NCI-H146 (cell line): ENCODE measurements at places on chromosomes 5 and 9.

DNA sequence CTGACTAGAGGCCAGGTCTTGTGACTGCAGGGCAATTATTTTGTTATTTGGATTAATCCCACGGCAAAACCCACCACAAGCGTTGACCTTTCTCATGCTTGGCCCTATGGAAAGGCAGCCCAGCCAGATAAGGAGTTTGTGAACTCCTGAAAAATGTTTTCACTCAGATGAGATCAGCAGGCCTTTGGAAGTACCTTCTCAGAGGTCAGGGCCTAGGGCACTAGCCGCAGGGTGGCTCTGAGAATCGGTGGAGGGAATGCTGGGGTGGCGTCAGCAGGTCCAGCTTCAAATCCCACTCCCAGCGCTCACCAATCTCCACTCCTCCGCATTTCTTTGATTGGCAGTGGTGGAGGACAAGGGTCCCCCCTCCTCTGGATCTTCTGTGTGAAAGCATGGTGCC, 194.4 kb downstream of the GADD45G start:
- no peak for DNase-seq

DNA sequence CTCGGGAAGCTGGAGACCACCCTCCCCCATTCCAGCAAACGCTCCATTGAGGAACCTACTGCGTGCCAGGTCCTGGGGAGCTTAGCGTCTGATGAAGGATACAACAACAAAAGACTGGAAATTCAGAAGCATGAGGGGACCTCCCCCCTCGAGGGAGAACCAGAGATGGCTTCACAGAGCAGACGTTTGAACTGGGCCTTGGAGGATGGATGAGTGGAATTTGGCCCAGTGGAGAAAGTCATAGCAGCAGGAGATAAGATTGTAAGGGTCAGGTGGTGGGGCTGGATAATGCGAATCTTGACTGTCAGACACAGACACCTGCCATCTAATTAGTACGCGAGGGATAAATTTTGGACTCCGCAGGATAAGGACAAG, 1.2 kb upstream of the SLC25A51 start:
- peak; percentile 77 for DNase-seq

DNA sequence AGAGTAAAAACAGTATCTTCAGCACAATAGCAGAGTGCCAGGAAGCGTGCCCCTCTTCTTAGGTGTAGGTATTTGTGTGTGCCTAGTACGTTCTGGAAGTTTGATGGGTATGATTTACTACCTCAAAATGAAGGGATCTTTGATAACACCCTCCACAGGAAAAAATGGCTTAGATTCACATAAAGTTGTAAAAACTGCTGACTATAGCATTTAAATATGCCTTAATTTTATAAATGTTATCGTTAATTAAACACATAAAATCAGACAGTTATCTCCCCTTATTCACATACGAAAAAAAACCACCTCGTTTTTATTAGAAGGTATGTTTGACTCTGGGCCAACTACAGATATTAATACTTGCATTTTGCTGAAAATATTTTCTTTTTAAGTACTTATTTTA, 243.6 kb upstream of the TBCA start:
- no peak for DNase-seq

- DNase-seq: no peak
Measured at GRCh38 chr9:79390077-79390698, 181.6 kb upstream of the TLE4 start.

GRCh38 chr9:116549061-116549664, 137.9 kb upstream of the TRIM32 start:
- DNase-seq: no peak

DNA sequence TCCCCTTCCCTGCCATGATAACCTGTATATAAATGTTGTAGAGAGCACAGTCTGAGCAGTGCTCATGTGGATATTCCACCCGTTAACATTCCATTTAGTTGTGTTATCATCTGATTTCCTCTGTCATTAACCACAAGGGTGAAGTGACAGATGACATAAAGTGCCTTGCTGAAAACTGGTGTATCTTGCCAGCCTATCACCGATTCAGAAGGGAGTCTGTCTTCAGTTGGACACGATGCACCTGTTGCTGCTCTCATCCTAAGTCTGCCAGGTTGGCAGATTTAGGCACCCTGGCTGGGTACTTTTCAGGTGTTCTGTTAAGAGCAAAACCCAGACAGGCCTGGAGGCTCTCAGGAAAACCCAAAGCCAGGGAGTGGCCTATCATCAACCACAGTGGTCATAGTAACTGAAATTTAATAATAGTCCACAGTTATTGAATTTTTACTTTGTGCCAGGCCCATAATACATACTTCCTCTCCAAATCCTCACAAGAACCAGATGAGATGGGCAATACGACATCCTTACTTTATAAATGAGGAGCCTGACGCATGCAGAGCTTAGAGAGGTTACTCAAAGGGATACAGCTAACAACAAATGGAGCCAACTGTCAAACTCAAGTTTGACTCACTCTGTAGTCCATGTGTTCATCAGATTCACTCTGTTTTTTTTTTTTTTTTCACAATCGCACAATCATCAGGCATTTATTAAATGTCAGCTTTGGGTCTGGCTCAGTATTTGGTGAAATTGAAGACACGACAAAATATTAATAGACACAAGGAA, 100.7 kb upstream of the SPRY4 start:
- DNase-seq: no peak

GRCh38 chr5:124692324-124692723, 54.1 kb downstream of the ZNF608 start:
- no peak for DNase-seq
